Stimulated activated CD8-positive, alpha-beta memory T cell treated with anti-CD3 and anti-CD28 coated beads, Interleukin-4, amount 100 ng/mL, for 4 hours (primary cell): ENCODE measurements at places on chromosomes 12 and 14.

- no peak for DNase-seq
Measured at GRCh38 chr12:124442772-124443445, 124.5 kb downstream of the NCOR2 start.

DNA sequence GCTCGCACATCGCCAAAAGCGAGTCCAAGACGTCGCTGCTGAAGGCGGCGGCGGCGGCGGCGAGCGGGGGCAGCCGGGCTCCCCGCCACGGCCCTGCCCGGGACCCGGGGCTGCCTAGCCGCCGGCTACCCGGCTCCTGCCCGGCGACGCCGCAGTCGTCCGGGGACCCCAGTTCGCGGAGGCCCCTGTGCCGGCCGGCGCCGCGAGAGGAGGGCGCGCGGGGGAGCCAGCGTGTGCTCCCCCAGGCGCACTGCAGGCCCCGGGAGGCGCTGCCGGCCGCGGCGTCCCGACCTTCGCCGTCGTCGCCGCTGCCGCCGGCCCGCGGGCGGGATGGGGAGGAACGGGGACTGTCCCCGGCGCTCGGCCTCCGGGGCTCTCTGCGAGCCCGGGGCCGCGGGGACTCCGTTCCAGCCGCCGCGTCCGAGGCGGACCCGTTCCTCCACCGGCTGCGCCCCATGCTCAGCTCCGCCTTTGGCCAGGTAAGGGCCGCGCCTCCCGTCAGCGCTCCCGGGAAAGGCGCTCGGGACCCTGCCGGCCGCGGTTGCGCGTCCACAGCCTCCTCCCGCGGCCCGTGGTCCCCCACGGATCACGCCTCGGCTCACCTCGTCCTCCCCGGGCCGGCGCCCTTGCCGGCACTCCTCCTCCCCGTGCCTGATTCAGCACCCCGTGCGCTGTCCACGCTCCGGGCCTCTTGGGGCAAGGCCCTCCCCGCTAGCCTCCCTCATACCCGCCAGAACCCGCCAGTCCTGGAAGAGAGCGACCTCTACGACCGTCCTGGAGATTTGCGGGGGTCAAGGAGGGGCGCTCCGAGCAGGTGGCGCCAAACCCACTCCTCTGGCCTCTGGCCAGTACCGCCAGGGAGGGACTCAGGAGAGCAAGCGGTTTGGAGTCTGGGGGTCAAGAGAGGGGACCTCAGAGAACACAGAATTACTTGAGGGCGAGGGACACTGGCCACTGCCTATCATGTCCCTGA is 721 bp downstream of the CABP1 start:
- DNase-seq: no peak

- DNase-seq: no peak
Measured at GRCh38 chr12:69578283-69578682, 7.0 kb upstream of the CCT2 start.

DNA sequence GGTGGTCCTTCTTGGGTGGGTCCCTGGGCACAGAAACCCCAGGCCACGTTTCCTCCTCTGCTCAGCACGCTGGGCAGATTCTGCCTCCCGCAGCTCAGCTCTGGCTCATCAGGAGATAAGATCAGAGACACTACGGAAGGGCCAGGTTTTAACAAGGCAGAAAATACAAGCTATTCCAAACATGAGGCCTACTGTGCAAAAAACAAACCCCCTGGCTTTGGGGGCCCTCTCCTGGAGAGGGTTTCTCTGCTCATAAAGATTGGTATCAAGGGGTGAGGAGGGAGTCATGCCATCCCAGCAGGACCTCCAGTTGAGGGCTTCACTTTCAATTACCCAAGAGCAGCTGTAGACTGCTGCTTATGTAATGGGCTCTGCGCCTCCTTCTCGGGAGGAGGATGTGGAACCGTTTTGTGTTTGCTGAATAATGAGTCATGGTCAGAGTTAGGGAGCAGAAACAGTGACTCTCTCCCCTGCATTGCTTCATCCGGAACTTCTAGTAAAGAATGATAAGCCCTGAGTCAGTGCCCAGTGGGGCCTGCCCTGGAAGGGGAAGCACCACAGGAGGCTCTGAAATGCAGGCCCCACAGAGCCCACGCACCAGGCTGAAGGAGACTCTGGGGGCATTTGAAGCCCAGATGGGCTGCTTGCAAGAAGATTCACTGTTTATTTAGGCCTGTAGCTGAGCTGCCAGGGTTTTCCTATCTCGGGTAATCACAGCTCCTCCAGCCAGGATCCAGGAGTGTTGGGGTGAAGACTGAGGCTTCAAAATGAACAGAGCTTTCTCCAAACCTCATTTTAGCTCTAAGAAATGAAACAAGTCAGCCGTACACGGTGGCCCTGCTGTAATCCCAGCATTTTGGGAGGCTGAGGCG is 79.3 kb downstream of the SSPN start:
- DNase-seq: peak; percentile 0

- DNase-seq: no peak
Measured at GRCh38 chr12:14589169-14590004, 21.7 kb upstream of the PLBD1 start.

GRCh38 chr12:52165096-52165855 is 26.5 kb downstream of the KRT80 start:
- DNase-seq: no peak

GRCh38 chr12:107488666-107489065 is 196.9 kb upstream of the PWP1 start:
- DNase-seq: no peak

DNA sequence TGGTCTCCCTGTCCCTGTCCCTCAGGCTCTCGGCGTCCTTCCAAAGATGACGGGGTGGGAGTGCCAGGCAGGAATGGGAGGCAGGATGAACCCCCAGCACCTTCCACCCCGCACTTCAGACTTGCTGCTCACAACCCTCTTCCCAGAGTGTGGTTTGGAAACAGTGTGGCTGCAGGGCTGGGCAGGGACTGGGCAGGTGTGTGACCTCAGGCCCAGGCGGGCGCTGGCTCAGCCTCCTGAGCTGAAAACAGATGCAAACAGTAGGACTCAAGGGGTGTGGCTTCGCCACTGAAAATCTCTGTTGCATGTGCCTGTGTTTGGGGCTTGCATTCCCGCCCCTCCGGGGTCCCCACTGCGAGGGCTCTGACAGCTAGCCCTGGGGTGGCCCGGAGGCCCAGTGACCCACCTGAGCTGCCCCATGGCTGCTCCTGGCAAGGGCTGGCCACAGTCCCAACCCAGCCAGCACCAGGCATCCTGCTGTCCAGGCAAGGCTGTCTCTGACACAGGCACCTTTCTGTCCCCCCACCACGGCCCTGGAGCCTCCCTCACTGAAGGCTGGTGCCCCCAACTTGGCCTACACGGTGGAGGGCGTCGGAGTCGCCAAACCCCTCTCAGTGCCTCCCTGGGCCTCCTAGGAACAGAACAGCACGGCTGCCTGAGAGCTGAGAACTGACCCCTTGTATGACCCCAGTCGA is 46.1 kb downstream of the BEGAIN start:
- DNase-seq: no peak

- no peak for DNase-seq
Measured at GRCh38 chr12:8697120-8697475, 693 bp upstream of the RIMKLB start.

DNA sequence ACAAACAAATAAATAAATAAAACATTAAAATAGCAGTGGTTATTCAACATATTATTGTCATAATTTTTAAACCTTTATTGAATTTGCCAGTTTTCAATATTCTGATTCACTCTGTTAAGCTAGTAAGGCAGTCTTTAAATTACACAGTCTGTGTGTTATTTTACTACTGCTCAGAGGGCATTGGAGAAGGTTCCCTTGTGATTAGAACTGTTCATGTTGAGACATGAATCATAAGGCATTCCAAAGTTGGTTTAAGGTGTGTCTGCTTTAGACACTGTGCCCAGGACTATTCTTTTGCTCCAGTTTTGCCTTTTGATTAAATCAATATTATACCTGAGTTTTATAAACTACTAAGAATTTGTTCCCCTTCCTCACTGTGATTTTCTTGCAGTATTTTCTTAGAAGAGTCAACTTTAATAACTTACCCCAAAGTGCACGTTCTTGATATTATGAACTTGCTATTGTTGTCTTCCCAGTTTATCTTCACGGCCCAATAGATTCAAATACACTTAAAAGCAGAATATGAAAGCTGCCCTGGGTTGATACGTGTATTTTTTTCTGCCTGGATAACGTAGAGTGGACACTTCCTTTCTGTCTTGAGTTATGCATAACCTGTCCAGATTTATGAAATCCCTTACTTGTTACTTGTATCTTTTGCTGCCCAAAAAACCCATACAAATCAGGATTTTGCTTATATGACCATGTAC is 105.3 kb upstream of the BCAT1 start:
- DNase-seq: no peak

DNA sequence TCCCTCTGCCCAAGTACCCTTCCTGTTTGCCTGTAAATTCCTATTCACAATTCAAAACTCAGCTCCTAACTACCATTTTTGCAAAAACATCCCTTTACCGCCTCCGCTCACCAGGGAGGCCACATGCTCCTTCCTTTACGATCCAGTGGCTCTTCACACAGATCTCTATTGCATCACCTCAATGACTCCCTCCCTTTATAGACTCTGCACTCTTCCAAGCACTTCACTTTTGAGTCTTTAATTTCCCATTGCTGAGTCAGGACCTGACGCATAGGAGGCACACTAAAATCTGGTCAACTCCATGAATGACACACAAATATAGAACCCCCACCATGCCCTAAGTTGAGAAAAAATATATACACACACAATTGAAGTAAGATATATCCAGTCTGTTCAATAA is 45.9 kb downstream of the PPP1R13B start:
- DNase-seq: no peak

DNA sequence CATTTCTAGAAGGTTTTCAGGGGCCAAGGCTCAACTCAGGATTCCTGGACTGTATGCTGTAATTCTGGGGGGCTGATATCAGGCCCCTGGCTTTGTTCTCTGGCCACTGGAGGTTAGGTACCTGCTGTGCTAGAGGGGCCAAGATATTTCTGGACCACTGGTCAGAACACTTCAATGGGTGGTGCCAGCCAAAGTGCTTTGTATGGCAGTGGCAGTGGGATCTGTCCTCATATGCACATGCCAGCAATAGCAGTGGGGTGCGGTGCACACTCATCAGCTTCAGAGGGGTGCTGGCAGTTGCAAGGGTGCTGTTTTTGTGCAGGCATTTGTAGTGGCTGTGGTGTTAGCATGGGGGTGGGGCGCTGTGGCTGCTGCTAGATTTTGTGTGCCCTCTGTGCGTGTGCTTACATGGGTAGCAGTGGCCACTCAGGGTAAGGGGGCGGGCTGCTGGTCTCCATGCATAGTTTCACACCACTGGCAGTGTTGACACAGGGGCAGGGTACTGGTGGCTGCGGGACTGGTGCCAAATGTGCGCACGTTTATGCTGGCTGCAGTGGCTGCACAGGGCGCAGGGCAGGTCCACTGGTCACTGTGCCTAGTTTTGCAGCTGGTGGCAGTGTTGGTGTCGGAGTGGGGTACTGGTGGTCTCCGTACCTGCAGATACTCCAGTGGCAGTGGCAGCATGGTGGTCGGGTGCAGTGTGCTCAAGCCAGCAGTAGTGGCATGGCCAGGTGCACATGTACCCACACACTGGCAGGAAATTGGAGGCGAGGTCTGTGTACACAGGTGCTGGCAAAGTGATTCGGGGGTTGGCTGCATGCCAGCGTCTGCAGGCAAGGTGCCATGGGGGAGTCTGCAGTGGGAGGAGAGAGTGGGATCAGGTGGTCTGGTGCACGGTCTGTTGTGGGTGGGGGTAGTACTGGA is 12.6 kb downstream of the NOPCHAP1 start:
- DNase-seq: no peak

DNA sequence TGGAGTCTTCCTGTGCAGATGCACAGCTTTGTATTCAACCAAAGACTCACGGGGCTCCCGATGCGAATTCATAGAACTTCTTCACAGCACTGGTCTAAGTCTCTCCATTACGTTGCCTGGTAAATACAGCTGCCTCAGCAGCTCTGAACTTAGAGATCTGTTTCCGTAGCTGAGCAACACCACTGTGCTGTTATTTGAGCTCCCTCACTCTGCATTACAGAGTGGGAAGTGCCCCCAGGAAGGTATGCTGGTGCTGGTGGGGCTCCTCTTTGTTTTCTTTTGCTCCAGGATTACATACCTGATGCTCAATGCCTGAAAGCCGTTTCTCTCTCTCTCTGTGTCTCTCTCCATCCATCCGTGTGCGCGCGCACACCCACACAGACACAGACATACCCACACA is 227.5 kb upstream of the RMST start:
- no peak for DNase-seq

- DNase-seq: no peak
Measured at GRCh38 chr12:6951551-6952120, 480 bp downstream of the PTPN6 start.

DNA sequence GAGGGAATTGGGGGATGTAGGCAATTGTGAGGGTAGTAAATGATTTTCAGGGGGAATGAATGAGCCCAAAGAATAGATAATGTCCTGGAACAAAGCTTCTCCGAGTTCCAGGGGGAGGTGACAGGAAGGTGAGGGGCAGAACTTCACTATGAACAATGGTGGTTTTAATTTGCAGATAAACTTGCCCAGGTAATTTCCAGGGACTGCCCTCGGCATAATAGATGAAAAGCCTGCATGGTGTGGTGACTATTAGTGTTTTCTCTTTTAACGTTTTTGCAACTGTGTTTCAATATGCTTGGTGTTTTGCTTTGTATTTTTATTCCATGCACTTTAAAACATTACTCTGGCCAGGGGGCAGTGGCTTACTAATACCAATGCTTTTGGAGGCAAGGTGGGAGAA is 325.2 kb upstream of the RGS6 start:
- DNase-seq: no peak

DNA sequence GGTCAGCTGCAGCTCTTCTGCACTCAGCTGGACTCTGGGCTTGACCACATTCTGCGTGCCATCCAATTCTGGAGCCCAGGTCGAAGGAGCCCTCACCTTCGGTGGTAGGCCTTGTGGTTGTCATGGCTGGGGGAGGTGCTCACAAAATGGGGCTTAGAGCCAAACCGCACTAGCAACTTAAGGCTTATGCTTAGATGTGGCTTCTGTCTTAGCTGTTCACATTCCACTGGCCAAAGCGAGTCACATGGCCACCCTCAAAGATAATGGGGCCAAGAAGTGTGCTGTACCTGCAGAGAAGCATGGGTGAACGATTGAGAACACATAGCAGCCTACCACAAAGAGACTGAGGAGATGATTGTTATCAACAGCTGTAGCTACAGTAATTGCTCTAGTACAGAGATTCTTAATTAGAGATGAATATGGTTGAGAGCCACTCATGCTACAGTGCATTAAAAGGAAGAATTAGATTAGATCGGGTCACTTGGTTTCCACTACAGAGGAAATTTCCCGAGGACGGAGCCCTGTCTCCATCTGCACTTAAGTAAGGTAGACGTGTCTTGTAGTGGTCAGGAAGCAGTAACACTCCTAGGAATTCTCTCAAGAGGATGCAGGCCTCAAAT is 334.6 kb upstream of the FKBP4 start:
- DNase-seq: no peak

DNA sequence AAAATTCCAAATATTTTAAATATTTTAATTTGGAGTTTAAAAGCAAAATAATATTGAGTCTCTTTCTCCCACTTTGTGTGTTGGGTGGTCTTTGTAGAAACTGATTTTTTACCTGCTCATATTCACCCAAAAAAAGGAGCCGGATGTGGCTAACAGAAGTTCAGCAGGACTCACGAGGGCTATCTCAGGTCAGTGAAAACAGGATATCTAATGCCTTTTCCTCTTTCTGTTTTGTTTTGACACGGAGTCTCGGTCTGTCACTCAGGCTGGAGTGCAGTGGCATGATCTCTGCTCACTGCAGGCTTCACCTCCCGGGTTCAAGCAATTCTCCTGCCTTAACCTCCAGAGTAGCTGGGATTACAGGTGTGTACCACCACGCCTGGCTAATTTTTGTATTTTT is 30.8 kb downstream of the COA8 start:
- DNase-seq: no peak

GRCh38 chr14:57848786-57849185 is 17.1 kb downstream of the SLC35F4 start:
- no peak for DNase-seq
